ENCODE measurements at places on chromosomes 12 and 14.

DNA sequence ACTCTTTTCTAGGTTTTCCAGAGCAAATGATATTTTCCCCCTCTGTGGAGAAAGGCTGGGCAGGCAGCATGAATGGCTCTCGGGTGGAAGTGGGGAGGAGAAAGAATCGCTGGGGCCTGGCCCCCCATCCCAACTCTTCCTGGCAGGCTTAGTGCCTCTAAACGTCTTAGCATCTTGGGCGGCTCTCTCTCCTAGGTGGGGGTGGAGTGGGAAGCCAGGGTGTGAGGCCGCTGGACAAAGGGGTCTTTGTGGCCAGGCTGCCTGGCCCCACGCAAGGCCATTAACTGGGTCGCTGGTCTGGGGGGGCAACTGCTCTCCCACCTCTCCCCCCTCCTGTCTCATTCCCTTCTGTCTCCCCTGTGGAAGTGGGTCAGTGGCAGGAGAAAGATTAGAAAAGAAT lies 4.7 kb downstream of the LRP1-AS start:
- DNase-seq, result no peak

GRCh38 chr12:131844656-131845055 lies 16.5 kb downstream of the MMP17 start:
- DNase-seq, result no peak

DNA sequence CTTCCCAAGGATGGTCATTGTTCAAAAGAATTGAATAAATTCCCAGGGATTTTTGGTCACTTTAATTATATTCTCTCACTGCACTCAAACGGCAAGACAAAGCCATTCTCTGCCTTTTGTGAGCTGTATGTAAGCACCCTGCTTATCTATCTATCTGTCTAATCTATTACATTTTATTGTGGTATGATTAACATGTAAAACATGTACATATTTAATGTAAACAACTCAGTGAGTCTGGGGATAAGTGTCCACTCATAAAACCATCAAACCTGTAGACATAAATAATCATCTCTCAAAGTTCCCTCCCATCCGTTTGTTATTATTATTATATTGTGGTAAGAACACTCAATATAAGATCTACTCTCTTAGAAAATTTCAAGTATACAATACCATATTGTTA lies 167.1 kb downstream of the CAND1 start:
- DNase-seq, result no peak

GRCh38 chr14:54647378-54647777 lies 80.5 kb downstream of the SAMD4A start:
- no peak for DNase-seq

DNA sequence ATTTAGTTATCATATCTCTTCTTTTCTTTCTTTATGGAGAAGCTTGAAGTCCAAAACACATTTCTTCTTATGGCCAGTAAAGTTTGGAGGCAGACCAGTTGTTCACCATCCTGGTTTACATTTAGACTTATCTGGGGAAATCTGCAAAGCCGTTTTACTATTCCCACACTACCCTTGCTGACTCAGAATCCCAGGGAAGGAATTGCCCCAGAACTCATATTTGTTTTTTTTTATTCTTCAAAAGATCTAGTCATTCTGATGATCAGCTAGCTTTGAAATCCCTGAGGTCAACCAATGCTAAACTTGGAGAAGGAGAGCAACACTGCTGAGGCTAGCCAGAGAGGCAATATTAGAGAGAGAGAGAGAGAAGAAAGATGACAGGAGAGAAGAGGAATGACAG lies 12.3 kb upstream of the LMO3 start:
- no peak for DNase-seq

DNA sequence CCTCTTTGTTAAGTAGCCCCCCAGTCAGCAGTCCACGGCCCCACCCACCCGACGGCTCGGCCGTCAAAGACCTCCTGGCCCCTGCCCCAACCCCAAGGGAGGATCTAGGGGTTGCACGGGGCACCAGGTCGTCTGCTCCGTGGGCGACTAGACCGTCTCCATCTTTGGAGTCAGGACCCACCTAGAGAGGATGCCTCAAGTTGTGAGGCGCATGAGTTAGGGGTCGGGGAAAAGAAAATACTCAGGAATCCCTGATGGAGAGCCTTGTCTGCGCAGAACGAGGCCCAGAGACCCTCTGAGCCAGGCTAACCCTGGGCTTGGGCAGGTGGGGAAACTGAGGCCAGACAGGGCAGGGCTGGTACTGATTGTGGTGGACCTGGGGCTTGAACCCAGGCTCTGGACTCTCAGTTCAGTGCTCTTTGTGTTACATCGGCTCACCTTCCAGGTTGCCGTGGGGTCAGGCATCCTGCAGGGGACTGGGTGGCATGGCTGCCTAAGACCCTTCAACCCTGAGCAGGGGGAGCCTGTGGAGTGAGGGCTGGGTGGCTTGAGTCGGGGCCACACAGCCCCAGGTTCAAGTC lies 839 bp downstream of the OTUB2 start:
- no peak for DNase-seq

- DNase-seq, result no peak
Measured at GRCh38 chr12:120468821-120469449, 613 bp downstream of the SRSF9 start.

DNA sequence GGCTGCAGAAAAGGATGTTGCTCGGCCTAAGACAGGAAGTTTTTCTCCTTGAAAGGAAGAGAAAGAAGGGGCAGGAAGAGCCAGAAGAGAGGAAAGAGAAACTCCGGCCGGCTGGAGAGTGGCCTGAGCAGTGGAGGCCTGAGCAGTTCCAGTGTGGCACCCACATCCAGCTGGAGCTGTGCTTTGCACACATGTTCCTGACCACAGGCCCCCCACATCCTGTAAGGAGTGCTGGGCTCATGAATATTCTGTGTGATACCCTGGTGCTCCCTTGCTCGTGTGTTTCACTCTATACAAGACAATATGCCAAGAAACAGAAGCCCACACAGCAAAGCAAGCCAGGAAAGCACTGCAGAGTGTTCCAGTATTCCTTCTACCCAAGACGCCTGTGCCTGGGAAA lies 27.1 kb downstream of the POLE start:
- no peak for DNase-seq

DNA sequence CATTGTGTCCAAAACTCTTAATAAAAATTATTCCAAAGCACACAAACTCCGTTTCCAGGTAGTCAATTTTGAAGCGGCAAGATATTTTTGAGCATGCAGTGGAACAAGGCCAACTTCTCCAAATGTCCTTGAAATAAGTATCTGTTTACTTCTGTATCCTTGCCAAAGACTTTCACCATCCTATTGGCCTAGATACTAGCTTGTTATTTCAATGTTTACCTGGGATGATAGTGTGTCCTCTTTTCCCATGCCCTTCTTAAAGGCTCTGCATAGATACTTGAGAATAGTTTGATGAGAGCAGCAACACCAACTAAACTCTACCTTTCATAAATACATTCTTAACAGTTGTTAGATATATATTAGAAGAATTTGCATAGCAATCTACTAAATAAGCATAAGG lies 160.9 kb downstream of the KCNC2 start:
- no peak for DNase-seq

- DNase-seq, result no peak
Measured at GRCh38 chr12:78290606-78291345, 460.1 kb downstream of the NAV3 start.

- no peak for DNase-seq
Measured at GRCh38 chr12:25497021-25497420, 56.1 kb downstream of the LMNTD1 start.

- DNase-seq, result no peak
Measured at GRCh38 chr14:98944989-98945388, 327.0 kb downstream of the BCL11B start.

DNA sequence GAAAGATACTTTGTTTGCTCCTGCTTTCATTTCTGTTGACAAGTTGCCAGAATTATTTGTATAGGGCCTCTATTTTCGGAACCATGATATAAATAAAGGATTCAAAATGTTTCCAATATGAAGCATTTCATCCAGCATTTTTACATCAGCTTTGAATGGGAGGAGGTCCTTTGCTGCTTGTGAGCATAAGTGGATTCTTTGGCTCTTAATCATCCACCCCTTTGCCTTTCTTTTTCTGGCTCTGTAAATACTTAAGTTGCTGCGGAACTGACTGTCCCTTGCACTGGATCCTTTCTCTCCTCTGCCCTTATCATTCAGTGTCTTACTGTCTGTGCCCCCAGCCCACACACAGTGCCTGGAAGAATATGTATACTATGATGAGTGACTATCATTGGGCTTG lies 357.3 kb upstream of the RGS6 start:
- no peak for DNase-seq

GRCh38 chr14:68424443-68425172 lies 368.3 kb downstream of the ZFP36L1 start:
- no peak for DNase-seq

- DNase-seq, result no peak
Measured at GRCh38 chr12:2422591-2422990, 369.8 kb downstream of the CACNA1C start.

GRCh38 chr14:58770491-58770982 lies 132.8 kb downstream of the DACT1 start:
- DNase-seq, result no peak

- DNase-seq, result peak; percentile 94
Measured at GRCh38 chr12:51368640-51369517, 22.3 kb downstream of the GALNT6 start.

GRCh38 chr14:23933742-23934128 lies 19.8 kb upstream of the DHRS4 start:
- DNase-seq, result no peak

- no peak for DNase-seq
Measured at GRCh38 chr12:115650026-115650425, 627.5 kb downstream of the MED13L start.

- peak; percentile 10 for DNase-seq
Measured at GRCh38 chr12:52307836-52308805, 13.1 kb downstream of the KRT83 start.

GRCh38 chr12:50647479-50647878 lies 116.4 kb upstream of the ATF1 start:
- no peak for DNase-seq

DNA sequence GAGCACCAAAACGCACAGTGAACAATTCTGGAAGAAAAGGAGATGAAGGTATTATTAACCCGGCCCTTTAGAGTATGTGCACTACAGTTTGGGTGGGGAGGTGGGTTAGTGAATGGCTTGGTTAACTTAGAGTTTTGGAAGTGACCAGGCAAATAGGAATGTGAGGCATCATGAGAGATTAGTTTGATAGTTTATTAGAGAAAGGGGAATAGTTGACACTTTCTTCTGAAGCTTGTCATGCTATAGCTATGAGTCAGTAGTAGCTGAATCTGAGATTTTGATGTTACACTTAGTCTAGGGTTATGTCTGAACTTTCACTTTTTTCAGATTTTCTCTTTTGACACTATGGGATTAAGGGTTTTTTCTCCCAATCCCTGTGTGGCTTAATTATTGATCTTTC lies 567.2 kb downstream of the SNAPC1 start:
- no peak for DNase-seq

- DNase-seq, result no peak
Measured at GRCh38 chr14:54556535-54556934, 10.4 kb upstream of the SAMD4A start.

DNA sequence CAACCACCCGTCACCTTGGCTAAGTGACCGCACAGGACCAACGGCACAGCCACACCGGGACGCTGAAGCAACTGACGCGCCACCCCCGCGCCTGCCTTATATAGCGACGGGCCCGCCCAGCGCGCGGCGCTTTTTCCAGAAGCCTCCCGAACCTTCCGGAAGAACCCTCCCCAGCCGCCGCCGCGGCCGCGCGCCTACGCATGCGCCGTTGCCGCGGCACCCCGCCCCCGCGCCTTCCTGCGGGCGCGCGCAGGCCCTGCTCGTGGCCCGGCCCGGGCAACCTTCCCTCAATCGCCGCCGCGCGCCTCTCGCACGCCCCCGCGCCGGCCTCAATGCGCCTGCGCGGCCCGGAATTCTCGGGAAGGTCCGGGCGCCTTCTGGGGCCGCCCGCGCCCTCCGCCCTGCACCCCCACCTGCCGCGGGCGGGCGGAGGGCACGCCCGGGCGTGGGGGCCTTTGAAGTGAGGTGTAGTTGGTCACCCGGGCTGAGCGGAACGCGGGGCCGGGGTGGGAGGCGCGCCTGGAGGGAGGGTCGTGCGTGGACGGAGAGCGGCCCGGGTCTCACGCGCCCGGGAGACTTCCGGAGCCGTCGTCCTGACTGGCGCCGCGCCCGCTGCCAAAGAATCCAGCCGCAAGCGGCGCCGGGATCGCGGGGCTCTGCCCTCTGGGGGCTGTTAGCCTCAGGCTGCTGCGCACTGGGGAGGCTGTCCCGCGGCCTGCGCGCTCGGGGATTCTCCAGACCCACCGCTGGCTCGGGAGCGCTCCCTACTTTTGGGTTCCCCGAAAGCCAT lies at the start of gene HSP90AA1:
HSP90AA1 (minus strand) TSS at position 73 of the 790 bp plus-strand sequence. CDS start 666 bp downstream, outside the sequence.
- DNase-seq, result peak; percentile 94

DNA sequence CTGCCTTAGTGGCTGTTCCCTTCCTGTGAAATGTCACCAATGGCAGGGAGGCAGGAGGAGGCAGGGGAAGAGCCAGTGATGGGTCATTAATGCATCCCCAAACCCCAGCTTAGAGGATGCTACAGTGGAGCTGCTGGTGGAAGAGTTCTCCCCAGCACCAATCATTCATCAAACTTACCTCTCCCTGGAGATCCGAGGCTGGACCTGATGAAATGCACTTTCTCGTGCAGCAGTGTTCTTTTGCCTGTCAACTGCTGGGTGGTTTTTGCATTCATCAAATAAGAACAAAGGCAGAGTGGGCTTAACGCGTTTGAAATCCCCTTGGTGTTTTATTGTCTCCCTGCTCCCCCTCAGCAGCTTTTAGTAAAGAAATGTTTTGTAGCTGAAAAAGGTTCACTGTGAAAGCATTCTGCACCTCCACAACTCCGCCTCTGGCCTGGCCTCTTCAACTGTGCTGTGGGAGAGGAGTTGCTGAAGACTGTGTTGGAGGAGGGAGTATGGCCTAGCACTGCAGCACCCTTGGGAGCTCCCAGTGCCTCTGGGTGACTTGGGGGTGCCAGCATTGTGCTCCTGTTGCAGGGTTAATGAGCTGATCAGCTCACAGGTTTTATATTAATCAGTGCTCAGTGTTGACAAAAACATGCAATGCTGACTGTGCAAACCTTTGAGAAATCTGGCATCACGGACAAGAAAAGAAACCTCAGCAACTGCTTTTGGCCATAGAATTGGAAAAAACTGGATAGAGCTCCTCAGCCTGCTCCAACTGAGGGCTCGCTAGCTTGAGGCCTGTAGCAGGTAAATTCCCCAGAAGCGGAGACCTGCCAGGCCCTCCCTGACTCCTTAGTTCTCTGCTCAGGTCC lies 14.4 kb downstream of the TSPAN9 start:
- DNase-seq, result no peak

GRCh38 chr12:65715961-65716360 lies 108.3 kb upstream of the HMGA2 start:
- DNase-seq, result no peak

DNA sequence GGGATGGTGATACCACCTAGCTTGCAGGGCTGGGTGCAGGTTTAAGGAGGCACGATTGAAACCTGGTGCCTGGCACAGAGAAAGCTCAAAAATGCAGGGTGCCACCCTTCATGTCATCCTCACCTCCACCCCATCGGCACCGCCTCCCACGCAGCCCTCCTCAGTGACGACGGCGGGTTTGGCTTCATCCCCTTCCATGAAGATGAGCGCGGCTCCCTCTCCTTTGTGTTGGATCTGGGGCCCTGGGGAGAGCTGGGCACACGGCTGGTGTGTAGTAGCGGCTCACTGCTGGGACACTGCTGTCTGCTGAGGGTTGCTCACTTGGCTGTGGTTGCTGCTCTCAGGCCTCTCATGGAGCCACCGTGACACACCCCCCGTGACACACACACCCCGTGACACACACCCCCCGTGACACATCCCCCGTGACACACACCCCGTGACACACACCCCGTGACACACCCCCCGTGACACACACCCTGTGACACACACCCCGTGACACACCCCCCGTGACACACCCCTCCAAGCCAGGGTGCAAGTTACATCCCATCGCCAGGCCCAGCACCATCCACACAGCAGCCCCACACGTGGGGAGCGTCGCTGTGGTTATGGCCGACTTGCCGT lies 42.9 kb upstream of the FZD10 start:
- no peak for DNase-seq

GRCh38 chr12:54723379-54724256 lies 75.5 kb upstream of the DCD start:
- DNase-seq, result peak; percentile 44
